ENCODE measurements at places on chromosomes 13 and 19.

- no peak for DNase-seq
These were observed 10.5 kb downstream of the PLEKHF1 start for GRCh38 chr19:29675650-29676186.

- peak; percentile 86 for DNase-seq
These were observed 14.4 kb downstream of the LEUTX start for GRCh38 chr19:39792999-39793546.

- DNase-seq, result no peak
These were observed 824 bp upstream of the ZNF331 start for GRCh38 chr19:53537121-53537520.

- peak; percentile 27 for DNase-seq
These were observed 5.3 kb downstream of the DENND1C start for GRCh38 chr19:6476155-6476895.

DNA sequence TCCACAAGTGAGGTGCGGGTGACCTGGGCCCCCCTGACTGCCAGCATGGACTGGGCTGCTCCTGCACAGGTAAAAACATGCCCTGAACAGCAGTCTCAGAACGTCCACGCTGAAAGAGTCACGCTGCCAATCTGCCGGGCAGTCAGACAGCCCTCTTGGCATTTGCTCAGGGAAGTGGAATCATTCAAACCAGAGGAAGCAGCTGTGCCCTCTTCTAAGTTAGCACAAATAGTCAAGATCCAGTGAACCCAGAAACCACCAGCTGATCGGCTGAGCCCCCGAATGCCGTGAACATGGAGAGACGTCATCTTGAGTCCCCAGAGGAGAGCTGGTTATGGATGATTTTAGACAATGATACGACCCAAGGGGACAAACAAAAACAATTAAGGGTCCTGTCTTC, 34.4 kb downstream of the KLF2 start:
- no peak for DNase-seq

DNA sequence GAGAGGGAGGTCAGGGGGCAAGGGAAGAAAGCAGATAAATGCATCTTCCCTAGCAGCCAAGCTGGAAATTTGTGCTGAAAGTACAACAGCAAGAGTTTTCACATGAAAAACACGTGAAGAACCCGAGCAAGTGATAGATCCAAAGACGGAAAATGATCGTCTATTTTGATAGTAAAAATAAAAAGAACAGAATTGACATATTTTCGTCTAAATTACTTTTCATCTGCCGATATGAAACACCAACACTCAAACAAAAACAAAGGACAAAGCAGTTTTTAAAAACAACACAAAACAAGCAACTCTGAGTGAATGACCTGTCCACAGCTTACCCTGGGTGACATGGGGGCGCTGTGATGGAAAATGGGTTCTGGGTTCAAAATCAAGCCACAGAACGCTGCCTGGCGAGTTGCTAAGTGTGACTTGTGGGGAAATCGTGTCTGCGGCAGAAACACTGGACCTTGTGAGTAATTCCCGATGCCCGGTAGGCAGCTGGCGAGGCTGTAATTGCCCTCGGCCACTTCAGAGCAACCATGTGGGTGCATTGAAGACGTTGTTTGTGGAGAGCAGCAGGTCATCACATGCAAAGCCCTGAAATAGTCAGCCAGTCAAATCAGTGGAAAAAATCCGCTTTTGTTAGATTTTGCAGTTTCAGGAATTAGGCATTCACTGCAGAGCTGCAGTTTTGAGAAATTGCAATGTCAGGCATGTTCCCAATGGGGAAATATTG, 7.4 kb downstream of the SOX1 start:
- DNase-seq, result no peak

DNA sequence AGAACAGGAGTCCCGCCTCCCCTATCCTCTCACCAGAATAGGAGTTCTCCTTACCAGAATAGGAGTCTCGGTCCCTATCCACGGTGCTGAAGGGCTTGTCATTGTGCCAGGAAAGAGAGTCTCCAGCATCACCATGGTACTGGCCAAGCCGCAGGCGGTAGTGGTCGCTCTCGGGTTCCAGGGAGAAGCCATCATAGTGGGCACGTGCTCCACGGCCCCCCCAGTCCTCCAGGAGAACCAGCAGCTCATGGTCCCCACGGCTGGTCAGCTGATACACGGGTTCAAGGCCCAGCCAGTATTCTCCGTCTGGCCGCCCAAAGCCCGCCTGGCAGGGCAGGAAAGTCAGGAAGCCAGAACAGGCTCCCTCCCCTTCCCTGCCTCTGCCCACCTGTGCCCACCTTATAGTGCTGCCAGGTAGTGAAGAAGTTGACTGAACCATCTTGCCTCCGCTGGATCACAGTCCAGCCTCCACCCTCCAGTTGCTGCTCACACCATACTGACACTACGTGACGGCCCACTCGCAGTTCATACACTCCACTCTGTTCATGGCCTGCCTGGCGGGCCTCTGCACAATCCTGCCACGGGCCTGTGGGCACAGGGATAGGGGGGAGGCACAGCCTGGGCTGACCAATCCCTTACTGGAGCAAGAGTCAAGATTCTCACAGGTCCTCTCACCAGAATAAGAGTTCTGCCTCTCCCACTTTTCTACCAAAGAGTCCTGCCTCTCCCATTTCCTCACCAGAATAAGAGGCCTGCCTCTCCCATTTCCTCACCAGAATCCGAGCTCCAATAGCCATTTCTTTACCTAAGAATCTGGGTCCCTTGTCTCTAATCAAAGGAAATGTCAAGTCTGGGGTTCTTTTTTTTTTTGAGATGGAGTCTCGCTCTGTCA, 7.4 kb downstream of the SHFL start:
- peak; percentile 17 for DNase-seq

Data from urothelium cell line (cell line).